Fibroblast of lung (primary cell): ENCODE measurements at places on chromosomes 7 and 10.

GRCh38 chr7:69966766-69967591, 368.7 kb downstream of the AUTS2 start:
- H3K4me1 ChIP-seq, result no peaks in the 10 kb centered on the region
- H3K27ac ChIP-seq, result no peak overlapping the region
- H3K36me3 ChIP-seq, result no peaks in the 10 kb centered on the region
- H3K4me3 ChIP-seq, result no peak overlapping the region

DNA sequence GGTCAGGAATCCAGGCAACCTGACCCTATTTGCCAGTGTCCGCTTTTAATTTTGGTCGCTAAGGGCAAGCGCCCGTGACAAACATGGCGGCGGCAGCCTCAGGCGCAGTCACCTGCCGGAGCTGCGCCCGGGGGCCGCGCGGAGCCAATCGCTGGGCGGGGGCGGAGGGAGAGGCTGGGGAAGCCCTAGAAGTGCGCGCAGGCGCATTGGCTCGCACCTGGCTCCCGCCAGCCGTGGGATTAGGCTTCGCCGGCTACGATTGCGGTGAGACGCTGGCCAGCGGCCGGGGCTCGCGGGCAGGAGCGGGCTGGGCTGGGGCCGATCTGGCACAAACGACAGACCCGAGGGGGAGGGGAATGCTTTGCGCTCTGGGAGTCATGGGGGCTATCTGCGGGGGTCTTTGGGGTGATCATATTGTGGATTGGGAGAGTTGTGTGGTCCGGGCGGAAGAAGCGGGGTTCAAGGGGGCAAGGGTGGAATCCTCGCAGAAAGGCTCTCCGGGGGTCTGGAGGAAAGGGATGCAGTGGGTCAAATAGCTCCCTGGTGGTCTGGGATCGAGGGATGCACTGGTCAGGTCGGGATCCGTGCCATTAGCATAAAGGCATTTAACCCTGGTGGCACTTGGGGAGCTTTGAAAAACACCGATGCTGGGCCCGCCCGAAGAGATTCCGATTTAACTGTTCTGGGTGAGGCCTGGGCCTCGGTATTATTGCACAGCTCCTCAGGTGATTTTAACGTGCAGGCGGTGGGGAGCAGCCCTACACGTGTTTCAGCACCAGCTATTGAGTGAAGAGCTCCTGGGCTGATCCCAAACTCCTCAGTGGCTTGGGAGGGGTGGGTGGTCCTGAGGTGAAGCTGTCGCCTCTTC, 10.1 kb upstream of the C10orf95 start:
- H3K36me3 ChIP-seq, result no peaks in the 10 kb centered on the region
- H3K4me1 ChIP-seq, result no peaks in the 10 kb centered on the region
- no peak overlapping the region for H3K27ac ChIP-seq
- no peaks in the 10 kb centered on the region for H3K27me3 ChIP-seq
- DNase-seq, result peak; percentile 80

GRCh38 chr10:117053482-117053881, 48.5 kb upstream of the SHTN1 start:
- no peaks in the 10 kb centered on the region for H3K27me3 ChIP-seq
- H3K27ac ChIP-seq, result no peak overlapping the region
- no peak for DNase-seq
- H3K36me3 ChIP-seq, result no peaks in the 10 kb centered on the region
- no peak overlapping the region for H3K4me3 ChIP-seq

- no peaks in the 10 kb centered on the region for H3K27me3 ChIP-seq
- H3K36me3 ChIP-seq, result no peaks in the 10 kb centered on the region
- peaks cover 2% of the 10 kb centered on the region for H3K4me1 ChIP-seq
- DNase-seq, result no peak
- no peak overlapping the region for H3K27ac ChIP-seq
- no peak overlapping the region for H3K4me3 ChIP-seq
Observed at GRCh38 chr7:29480451-29480850, 83.2 kb upstream of the PRR15 start.
